ENCODE measurements at places on chromosomes 6 and 20.

- no peak for DNase-seq
Measured at GRCh38 chr6:81340946-81341345, 411.5 kb downstream of the TENT5A start.

DNA sequence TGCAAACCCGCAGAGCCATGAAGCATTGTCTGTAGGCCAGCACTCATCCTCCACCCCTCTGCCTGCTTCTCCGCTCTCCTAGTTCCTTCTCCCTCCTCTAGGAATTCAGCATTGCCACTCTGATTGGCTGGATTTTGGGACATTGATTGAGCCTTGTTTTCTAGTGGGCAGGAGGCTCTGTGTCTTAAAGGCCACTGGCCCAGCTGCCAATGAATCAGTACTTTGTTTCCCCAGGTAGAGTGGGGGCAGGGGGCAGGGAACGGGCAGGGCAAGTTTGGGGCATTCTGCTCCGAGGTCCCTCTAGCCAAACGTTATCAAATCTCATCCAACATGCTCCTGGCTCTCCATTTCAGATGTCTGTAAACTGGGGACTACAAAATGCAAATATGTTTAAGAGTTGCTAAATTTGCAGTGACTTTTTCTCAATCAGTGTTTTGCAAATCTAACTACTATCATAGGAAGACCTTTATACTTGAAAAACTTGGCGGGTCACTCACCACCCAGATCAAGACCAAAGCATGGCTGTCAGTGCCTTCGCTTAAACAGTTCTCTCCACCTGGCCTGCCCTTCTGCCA is 10.4 kb upstream of the BPI start:
- no peak for DNase-seq

DNA sequence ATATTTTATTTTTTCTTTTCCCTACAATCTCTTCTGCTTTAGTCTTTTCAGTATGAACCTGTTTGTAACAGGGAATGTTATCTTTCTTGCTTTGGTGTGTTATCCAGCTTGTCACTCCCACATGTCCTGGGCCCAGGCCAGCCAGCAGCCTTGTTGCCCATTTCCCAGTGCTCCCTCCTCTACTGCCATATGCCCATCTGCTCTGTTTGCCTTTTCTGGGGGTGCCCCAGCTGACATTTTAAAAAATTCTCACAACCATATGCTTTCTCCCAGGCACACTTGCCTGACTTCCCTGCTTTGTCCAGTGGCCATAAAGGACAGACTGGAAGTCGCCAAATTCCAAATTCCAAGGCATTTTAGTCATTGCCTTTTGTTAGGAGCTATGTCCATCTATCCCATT is 23.6 kb upstream of the LMBRD1 start:
- no peak for DNase-seq

GRCh38 chr6:155832596-155832995 is 377.0 kb upstream of the NOX3 start:
- DNase-seq, result peak; percentile 3

All from left kidney (tissue), 8 donors.